ENCODE measurements at places on chromosomes 12 and 14.

- DNase-seq, result no peak
These were observed 25.0 kb upstream of the NPAS3 start for GRCh38 chr14:32913725-32914124.

- no peak for DNase-seq
These were observed 530.2 kb downstream of the RPS29 start for GRCh38 chr14:49056021-49056420.

GRCh38 chr14:26180221-26180620 lies 417.6 kb downstream of the NOVA1 start:
- DNase-seq, result no peak

DNA sequence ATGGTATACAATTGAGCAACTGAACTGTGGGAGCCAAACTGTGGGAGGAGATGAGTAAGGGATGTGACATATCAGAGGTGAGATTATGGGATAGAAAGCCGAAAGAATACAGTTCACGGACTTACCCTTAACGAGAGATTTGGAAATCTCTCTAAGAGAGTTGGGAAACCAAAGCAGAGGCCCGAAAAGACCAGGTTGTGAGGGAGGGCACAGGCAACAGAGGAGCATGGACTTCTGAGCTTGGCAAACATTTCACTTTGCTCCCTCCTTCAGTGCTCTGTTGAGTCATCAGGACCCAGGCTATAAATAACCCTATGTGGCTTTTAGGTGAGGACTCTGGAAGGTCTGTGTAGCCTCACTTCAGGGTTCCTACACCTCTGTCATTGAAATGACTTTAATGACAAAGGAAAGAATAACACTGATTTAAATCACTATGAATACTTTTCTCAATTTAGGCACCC lies 120.6 kb downstream of the TGFB3 start:
- no peak for DNase-seq

DNA sequence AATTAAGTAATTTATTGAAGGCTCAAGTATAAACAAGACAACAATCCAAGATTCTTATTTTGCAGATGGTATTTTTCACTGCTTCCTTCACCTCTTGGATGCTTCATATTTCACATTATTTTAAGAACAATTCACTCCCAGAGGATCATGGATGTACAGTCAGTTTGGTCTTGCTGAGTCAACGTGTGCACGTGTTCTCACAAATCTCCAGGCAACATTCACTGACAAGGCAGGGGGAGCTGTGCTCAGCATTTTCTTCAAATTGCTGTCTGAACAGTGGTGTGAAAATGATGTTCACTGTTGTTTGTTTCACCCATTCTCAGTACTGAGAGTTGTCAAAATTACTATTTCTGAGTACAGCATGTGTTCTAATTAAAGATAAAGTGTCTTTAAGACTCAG lies 118.3 kb upstream of the SLC38A4 start:
- DNase-seq, result no peak

DNA sequence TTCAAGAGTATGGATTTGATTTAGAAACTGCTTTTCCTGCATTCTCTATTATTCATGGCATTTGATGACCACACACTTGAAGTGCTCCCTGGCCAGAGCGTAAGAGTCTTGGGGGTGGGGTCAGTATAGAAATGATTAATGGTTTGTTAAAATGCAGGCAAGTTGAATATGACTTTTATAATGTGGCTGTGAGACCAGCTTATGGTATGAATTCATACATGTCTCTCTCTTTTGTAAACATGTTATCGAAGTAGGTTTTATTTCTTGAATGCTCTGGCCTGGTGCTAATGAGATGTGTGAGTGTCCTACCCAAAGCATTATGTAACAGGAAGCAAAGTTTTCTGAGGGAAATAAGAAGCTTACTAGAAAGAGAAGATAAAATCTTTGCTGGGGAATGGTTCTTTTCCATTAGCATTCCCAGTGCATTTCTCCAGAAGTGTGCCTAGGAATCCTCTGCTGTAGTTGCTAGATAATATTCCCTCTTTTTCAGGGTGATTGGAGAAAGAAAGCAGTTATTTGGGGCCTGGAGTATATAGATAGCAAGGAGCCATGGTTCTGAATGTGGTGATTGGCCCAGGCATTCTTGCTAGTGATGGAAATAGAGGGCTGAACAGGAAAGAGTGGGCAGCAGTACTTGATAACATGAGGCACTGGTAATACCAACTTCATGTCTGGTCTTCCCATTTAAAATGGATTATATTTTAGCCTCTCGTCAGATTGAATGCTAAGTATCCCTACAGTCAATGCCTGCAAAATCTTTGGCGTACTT lies 289.7 kb downstream of the RAD51B start:
- no peak for DNase-seq

- DNase-seq, result no peak
These were observed 81.4 kb downstream of the LRP6 start for GRCh38 chr12:12185414-12185813.

GRCh38 chr12:20525064-20525610 lies 156.8 kb downstream of the PDE3A start:
- DNase-seq, result no peak

- DNase-seq, result no peak
These were observed 16.3 kb downstream of the DYNC1H1 start for GRCh38 chr14:101980700-101981099.

DNA sequence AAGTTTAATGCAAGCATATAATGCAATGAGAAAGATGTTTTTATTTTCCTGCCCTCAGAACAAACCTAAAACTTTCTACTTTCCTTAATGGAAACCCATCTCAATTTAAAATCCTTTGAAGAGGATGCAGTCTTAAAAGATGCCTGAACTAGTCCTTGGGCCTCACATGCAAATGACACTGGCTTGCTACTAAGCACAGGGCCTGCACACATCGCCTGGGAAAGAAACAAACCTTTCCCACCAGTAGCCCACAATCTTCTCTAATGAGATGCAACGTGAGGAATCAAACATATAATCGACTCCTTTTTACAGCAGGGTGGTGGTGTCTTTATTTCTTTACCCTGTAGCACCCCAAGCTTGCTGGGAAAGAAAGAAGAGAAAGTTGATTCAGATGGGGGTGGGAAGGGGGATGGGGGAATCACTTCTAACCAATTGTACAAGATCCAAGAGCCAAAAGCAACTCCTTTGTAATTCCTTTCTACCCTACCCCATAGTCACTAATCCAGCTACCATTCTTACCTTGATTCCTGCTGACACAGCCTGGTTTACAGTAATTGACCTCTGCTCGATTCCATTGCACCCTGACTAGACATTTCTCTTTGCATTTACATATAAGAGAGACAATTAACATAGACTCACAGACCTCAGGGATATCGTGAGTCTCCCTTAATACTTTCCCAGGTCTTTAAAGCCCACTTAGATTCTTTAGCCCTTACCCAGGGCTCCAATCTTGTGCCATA lies 69.5 kb upstream of the FERMT2 start:
- DNase-seq, result no peak

- no peak for DNase-seq
These were observed 106.0 kb upstream of the CCDC196 start for GRCh38 chr14:66380143-66380542.

- DNase-seq, result no peak
These were observed 61.0 kb downstream of the HECTD4 start for GRCh38 chr12:112321245-112321644.

DNA sequence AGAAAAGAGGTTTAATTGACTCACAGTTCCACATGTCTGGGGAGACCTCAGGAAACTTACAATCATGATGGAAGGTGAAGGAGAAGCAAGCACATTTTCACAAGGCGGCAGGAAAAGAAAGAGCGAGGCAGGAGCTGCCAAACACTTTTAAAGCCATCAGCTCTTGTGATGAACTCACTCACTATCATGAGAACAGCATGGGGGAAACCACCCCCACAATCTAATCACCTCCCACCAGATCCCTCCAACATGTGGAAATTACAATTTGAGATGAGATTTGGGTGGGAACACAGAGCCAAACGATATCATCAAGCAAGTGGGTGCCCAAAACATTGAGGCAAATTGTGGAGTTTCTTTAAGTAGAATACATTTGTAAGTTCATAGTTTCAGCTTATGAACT lies 957.7 kb downstream of the DIO2 start:
- DNase-seq, result no peak

DNA sequence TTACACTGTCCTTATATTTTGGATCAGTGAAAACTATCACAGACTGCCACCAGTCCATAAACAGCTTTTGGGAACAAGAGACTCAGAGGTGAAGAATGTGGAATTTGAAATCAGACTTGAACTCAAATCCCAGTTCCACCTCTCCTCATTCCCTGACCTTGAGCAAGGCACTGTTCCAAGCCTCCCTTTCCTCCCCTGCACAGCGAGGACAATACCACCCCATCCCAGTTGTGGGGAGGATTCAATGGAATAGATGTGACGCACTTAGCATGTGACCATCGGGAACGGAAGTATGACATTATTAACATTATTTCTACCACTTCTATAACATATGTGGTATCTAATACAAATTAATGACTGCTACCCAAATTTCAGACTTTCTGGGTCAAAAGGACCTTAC lies 63.5 kb downstream of the DPF3 start:
- no peak for DNase-seq

DNA sequence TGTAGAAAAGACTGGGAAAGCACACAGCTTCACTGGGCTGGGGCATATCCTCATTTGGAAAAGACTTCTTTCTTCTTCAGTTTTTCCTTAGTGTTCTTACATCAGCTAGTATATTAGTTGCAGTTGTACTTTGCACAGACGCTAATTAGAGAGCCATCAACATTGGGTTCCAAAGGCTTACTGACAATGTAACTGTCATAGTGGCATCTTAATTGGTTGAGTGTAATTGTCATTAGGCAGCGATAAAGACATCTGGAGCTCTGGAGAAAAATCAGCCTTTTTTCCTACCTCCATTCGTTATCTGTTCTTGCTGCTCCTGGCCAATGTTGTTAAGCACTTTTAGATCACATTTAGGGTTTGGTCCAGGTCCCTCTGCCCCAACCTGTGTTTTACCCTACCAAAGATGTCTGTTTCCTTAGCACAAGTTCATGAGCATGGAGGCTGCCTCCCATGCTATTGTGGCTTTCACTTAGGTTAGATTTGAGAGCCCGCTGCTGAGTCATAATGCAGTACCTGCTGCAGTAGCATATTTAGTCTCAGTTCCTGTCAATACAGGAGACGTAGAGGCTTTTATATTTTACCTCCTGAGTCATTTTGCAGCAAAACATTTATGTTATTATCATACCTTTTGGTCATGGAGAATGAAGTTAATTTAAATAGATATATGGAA lies 49.2 kb downstream of the FBXW8 start:
- DNase-seq, result peak; percentile 28

DNA sequence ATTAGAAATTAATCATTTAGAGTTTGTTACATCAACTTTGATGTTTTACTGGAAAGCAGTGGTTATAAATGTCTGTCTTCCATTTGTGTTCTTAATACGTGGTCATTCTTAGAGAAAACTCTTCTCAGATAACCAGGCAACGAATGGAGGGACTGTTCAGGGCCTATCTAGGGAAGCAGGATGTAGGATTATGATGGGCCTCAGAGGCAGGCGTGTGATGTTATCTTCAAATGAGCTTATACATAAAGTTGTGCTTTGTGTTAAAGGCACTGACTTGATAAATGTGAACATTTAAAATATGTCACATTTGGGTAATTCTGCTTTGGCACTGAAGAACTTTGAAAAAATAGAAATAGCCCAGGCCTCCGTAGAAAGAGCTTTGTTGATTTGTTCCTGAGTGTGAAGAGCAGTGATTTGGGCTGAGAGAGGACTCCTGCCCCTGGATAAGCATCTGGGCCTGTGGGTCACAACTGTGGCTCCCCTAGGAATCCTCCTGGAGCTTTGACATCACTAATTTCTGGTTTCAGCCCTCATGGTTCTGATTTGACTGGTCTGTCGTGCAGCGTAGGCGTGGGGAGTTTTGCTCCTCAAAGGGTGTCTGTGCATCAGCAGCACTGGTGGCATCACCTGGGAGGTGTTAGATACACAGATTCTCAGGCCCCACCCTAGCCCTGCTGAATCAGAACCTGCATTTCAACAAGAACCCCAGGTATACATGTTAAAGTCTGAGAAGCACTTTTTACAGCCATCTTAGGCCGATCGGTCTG lies 55.4 kb downstream of the SAMD4A start:
- DNase-seq, result peak; percentile 43

GRCh38 chr14:68927956-68928675 lies 51.0 kb downstream of the ACTN1 start:
- DNase-seq, result no peak

- no peak for DNase-seq
These were observed 210.6 kb upstream of the EGLN3 start for GRCh38 chr14:34161351-34162082.

DNA sequence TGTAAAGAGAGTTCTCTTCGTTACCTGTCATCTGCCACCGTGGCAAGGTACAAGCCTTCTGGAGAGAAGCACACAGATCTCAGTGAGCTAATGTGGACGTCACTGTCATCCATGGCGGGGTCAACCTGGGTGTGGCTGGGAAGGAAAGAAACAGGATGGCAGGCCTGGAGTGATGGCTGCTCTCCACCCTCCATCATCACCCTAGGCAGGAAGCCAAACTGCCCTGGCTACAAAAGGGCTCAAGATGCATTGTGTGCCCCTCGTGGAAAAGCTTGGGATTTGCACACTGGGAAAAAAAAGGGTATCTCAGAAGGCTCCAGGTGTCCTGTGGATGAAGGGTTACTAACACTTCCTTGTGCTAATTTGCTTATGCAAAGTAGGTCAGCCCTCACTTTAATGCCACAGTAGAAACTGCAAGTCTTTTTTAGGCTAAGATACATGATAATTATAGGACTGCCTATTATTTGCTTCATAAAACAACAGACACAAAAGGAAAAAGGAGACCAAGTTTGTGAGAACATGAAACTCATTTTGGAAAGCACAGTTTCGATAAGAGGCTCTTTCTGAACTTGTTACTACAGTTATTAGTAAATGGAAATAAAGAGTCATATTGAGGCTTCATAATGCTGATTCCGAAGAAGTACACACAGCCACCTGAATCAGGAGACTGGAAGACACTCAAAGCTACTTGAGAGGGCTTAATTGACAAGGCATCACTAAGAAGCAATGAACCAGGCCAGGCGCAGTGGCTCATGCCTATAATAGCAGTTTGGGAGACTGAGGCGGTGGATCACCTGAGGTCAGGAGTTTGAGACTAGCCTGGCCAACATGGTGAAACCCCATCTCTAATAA lies 18.9 kb downstream of the RFC5 start:
- DNase-seq, result no peak

GRCh38 chr14:65738339-65738738 lies 325.8 kb downstream of the FUT8 start:
- DNase-seq, result no peak
